ENCODE measurements at places on chromosomes 3 and 15.

- no peak for DNase-seq
These were observed 11.0 kb upstream of the BNC1 start for GRCh38 chr15:83295417-83295816.

GRCh38 chr15:70560617-70561328 lies 202.6 kb downstream of the UACA start:
- no peak for DNase-seq

GRCh38 chr3:33904730-33905129 lies 106.3 kb downstream of the PDCD6IP start:
- no peak for DNase-seq

DNA sequence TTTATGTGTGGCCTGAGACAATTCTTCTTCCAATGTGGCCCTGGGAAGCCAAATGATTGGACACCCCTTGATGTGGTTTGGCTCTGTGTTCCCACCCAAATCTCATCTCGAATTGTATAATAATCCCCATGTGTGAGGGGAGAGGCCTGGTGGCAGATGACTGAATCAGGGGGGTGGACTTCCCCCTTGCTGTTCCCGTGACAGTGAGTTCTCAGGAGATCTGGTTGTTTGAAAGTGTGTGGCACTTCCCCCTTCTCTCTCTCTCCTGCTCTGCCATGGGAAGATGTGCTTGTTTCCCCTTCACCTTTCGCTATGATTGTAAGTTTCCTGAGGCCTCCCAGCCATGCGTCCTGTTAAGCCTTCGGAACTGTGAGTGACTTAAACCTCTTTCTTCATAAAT lies 60.1 kb upstream of the PARL start:
- no peak for DNase-seq

GRCh38 chr15:45064386-45064785 lies 41.4 kb downstream of the SORD start:
- DNase-seq, result no peak

GRCh38 chr3:171970301-171970788 lies 69.0 kb upstream of the FNDC3B start:
- DNase-seq, result no peak

DNA sequence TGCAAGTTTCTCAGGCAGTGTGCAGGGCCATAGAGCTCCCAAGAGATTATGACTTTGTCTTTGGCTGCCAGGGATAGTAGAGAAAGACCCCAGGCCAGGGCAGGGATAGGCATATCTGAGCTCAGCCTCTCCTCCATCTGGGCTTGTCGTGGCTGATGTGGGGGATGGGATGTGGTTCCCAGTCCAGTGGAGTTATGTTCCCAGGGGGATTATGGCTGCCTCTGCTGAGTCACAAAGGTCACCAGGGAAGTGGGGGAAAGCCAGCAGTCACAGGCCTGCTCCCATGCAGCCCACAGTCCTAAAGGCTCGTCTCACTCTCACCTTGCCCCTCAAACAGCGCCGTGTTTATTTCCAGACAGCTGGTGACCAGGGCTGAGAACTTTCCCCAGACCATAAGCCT lies 354.9 kb downstream of the SI start:
- DNase-seq, result no peak

DNA sequence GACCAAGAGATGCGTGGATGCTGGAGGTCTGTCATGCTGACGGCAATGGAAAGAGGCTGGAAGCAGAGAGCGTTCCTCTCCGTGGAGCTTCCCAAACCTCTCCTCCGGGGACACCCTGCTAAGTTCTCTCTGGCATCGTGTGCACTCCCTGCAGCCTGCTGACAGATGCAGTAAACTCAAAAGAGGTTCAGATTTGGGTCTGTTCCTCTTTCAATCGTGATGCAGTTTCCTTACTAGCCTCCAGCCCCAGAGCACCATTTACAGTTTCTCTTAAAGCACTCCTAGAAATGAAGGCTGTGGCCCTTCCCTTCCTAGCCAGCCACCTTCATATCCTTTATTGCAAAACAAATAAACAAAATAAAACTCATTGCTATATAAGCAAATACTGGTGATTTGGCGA lies 47.3 kb upstream of the LRRC58 start:
- DNase-seq, result no peak

All from SW 1271 (cell line).